ENCODE measurements at places on chromosomes 12 and 14. TPM values are rescaled to one million over a fixed set of nuclear protein-coding genes. Genes with fewer than 3 reads are reported as not detected.

The WDHD1 gene
- total RNA-seq = 43.2 TPM

The CRACR2A gene
- 39.2 TPM for total RNA-seq

The SAMD15 gene
- total RNA-seq = 0.23 TPM

The AQP6 gene
- not detected for total RNA-seq

The TDRD9 gene
- total RNA-seq = 0.05 TPM

The RBP5 gene
- total RNA-seq = 0.84 TPM

The PRKD1 gene
- not detected for total RNA-seq

The HOTAIR gene
- not detected for total RNA-seq

The ZFYVE26 gene
- 19.3 TPM for total RNA-seq

The TRHDE gene
- total RNA-seq = not detected

The GALNT9 gene
- total RNA-seq = not detected

The AREL1 gene
- total RNA-seq = 47.9 TPM

The RASSF8 gene
- total RNA-seq = 0.52 TPM

The KLHL33 gene
- total RNA-seq = 0.05 TPM

The EML5 gene
- total RNA-seq = 1.2 TPM

The KRT75 gene
- total RNA-seq = not detected

The WNT1 gene
- not detected for total RNA-seq

The HSPB8 gene
- not detected for total RNA-seq

The RPL10L gene
- not detected for total RNA-seq

The TBC1D30 gene
- 0.11 TPM for total RNA-seq

The LRRC10 gene
- total RNA-seq = not detected

The REP15 gene
- total RNA-seq = 0.30 TPM

The VRTN gene
- total RNA-seq = not detected

The OR6C2 gene
- total RNA-seq = not detected

The PPP1R1A gene
- not detected for total RNA-seq

All from T-helper 2 cell treated with Interferon-gamma antibody and Interleukin-4, amounts not matched to agents 100 ng/mL and 5 ng/mL, for 36 hours (primary cell).